ENCODE measurements at places on chromosomes 4 and X.

DNA sequence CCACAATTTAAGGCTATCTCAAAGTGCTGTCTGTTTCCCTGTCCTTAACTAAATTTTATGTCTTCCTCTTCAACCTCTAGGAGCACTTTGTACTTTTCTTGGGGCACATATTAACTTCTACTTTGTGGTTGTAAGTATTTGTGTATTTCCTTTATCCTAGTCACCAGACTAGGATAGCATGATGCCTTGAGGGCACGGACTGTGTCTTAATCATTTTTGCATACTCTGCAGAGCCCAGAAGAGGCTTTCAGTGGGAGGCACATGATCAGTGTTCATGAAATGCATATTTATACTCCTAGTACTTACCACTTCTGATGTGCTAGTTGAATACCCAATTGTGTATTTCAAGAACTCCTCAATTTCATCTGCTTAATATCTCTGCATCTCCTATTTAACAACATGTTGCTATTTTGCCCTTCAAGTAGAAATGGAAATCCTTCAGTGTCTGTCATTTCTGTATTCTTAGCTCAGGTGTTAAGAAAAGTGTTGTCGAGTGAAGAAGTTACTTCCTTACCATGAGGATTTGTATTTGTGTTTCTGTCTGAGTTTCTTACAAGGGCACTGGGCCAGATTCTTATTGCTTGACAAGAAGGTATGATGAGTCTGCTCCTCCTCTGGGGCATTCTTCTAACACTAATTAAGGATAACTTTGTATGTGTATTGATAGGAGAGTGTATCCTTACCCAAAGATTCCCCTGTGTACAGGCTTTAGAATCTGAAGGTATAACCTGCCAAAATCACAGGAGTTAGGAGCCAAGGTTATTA is 28.3 kb upstream of the PGRMC2 start:
- DNase-seq: no peak

GRCh38 chr4:25930731-25931354 is 16.8 kb downstream of the SMIM20 start:
- no peak for DNase-seq

- no peak for DNase-seq
Observed at GRCh38 chr4:58953575-58953974, 1843.4 kb upstream of the IGFBP7 start.

- peak; percentile 65 for DNase-seq
Observed at GRCh38 chrX:106481341-106481740, 130.4 kb upstream of the RADX start.

GRCh38 chr4:89894649-89895550 is at the start of gene MMRN1:
Gene MMRN1, plus strand, starts transcription at chr4:89894854. Its CDS starts 118 bp downstream, at chr4:89894972.
- peak; percentile 22 for DNase-seq

GRCh38 chr4:152559641-152560040 is 23.7 kb upstream of the FBXW7 start:
- no peak for DNase-seq

DNA sequence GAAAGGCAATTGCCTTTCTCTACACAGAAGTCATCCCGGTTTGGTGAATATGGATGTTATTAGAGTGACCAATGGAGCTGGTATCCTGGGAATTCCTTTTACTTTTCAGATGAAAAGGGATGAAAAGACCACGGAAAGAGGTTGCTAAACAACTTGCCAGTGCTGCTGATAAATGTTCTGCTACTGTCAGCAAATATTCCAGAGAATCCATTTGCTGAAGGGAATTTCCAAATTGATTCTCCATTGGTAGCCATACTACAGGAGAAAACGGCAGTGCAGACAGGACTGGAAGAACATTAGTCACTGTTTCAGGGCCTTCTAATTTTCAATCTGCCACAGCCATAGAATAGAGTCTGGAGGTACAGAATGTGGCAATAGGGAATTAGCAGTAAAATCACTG is 451.5 kb downstream of the PCDH11X start:
- no peak for DNase-seq

GRCh38 chr4:109803924-109804571 is 2.2 kb upstream of the CFI start:
- DNase-seq: peak; percentile 35

- no peak for DNase-seq
Observed at GRCh38 chrX:10949541-10949940, 161.6 kb upstream of the HCCS start.

GRCh38 chrX:31909850-31910572 is 838.2 kb upstream of the FTHL17 start:
- no peak for DNase-seq

- DNase-seq: no peak
Observed at GRCh38 chr4:100286636-100287035, 96.4 kb upstream of the DDIT4L start.

DNA sequence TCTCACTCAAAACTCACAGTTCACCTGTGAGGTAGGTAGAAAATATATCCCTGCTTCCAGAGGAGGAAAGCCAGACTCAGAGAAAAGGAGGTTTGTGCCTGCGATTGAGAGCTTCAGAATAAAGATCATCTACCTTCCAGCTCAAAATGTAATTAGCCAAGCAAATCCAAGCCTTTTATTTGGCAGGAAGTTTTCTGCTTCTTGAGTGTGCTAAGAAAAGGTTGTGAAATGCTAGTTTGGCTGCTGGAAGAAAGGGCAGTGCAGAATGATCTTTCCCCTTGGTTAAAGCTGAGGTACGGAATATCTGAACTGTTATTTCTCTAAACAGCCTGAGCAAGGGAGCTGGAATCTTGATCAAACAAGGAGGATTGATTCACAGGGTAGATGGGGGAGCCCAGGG is 59.7 kb upstream of the VCX3B start:
- no peak for DNase-seq

DNA sequence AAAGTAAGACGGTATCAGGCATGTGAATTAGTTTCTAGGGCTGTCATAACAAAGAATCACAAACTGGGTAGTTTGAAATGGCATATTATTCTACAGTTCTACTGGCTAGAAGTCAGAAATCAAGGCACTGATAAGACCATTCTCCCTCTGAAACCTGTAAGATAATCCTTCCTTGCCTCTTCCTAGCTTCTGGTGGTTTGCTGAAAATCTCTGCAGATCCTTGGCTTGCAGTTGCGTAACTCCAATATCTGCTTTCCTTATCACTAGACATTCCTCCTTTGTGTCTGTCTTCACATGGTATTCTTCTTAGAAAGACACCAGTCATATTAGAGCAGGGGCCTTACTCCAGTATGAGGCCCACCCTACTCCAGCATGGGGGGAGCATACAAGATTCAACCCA is 19.6 kb upstream of the LCORL start:
- no peak for DNase-seq
